ENCODE measurements at places on chromosomes 1 and 21.

DNA sequence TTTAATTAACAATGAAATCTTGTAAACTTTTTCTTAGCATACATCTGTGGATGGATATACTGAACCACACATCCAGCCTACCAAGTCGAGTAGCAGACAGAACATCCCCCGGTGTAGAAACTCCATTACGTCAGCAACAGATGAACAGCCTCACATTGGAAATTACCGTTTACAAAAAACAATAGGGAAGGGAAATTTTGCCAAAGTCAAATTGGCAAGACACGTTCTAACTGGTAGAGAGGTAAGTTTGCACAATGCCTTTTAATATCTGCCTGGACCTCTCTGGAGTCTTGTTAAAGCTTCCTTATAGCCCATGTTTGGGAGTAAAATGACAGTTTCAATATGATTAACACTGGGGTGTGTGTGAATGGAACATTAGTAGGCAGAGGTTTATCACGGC is 51.4 kb downstream of the MARK1 start:
- no peak for DNase-seq

- no peak for DNase-seq
These were observed 34.9 kb downstream of the UBASH3A start for GRCh38 chr21:42438316-42439205.

GRCh38 chr1:53878492-53879105 is 11.0 kb downstream of the YIPF1 start:
- DNase-seq = peak; percentile 7

- DNase-seq = no peak
These were observed 1.2 kb downstream of the FHAD1 start for GRCh38 chr1:15248216-15248615.

DNA sequence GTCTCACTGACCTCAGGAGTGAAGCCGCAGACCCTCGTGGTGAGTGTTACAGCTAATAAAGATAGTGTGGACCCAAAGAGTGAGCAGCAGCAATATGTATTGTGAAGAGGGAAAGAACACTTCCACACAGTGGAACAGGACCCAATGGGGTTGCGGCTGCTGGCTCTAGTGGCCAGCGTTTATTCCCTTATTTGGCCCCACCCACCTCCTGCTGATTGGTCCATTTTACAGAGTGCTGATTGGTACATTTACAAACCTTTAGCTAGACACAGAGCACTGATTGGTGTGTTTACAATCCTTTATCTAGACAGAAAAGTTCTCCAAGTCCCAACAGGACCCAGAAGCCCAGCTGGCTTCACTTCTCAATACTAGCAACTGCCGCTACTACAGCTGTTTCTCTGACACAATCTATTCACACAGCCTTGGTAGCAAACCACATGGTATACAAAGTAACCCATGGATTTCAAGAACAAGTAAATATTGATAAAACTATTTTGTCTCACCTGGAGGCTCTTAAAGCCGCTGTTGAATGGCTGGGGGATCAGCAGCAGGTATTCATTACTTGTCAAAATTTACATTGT is 25.3 kb upstream of the ITLN1 start:
- no peak for DNase-seq

DNA sequence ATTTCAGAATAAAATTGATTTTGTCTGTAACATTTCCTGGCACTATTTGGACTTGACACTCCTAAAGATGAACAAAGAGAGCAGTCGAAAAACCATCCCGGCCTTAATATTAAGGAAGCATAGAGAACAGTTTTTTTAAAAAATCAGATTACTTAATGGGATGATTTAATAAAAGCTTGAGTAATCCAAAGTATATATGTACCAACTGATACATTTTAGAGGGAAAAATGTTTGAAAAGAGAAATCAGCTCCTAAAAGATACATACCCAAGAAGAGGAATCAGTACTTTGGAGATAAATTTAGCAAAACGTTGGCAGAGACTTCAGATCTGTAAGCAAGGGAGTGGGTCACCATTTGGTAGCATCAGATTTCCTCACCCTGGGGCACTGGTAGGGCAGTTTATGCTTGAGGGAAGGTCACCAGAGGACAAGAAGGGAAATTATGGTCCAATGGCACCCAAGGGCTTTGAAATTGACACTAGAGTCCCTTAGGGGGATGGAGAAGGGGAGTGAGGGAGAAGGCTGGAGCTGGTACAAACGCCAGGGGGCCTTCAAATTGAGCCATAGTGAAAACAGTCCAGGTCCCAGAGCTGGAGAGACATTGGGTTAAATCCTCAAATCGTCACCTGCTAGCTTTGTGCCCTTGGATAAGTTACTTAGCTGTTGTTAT is 5.9 kb downstream of the SLAMF7 start:
- no peak for DNase-seq

- DNase-seq = no peak
These were observed 21.7 kb upstream of the SLC19A2 start for GRCh38 chr1:169507413-169507812.

DNA sequence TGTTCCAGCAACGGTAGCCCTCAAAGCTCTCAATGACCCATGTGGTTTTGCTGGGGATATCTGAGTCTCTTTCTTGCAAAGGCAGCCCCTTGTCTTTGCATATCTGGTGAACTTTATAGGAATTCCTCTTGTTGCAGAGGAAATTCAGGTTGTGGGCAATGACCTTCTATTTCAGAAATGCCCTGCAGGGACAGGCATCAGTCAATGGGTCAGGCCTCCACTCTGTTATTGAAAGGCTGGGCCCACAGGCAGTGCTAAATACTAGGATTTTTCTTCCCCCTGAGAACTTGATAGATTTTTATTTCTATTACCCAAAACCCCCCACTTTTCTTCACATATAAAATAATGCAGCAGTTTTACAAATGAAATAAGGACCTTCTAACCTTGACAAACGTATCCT is 131.1 kb downstream of the TNR start:
- no peak for DNase-seq

DNA sequence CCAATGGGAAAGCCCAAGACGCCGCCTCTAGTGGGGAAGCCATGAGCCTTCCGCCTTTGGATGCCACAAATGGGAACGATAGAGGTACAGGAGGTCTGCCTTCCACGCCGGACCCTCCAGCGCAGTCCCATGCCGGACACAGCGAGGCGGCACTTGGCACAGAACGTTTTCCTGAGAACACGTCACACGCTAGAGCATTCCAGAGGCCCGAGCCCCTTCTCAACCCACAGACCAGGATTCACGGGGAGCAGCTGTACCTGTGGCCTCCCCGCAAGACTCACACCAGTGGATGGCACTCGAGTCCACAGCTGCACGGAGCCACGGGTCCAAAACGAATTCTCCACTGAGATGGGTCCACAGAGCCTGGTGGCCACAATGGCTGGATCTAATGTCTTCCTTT is 31.5 kb upstream of the RIPK4 start:
- no peak for DNase-seq

DNA sequence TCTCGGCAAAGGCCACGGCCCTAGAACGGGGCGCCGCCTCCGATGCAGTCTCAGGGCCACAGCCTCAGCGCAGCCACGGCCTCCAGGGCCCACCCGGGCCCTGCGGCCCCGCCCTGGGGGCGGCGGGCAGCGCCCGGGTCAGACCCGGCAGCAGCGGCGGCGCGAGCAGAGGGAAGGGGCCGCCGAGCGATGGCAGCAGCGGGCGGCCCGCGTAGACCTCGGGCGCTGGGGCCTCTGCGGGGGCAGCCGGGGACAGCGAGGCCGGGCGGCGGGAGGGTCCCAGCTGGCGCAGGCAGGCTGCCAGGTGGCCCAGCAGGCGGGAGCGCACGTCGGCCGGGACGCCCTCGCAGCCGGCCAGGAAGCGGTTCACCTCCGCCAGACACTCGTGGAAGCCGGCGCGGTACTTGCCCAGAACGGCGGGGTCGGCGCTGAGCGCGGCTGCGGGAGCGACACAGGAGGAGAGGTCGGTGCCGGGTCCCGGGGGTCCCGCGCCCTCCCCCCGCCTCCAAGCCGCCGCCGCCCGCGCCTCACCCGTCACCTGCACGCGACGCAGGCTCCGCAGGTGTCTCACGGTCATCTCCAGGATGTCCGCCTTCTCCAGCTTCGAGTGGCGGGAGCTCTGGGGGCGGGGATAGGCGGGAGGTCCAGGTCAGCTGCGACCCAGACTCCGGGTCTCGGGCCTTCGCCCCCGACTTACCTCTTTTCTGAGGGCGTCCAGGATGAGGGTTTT is 737 bp downstream of the HES4 start:
- no peak for DNase-seq

DNA sequence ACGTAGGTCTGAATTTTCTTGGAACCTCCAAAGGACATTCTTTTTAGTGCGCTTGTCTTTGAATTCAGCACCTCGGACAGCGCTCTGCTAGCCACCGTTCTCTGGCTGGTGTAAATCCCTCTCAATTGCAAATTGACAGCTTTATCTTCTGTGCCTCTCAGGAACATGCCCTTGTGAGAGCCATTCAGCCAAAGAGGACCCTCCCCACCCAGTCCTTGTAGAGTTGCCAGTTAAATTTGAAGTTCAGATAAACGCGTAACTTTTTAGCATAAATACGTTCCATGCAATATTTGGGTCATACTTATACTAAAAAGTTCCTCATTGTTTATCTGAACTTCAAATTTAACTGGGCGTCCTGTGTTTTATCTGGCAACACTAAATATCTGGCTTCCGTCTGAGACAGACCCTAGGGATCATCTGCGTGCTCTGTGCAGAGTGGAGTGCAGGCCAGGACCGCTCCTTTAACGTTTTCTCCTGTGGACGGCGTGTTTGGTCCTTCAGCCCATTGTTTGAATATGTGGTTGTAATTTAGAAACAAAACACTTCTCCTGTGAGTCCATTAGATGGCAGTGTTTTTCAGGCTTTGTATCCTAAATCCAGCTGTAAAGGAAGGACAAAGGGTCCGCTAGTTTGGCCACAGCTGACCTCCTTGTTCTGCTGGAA is 7.0 kb downstream of the KCNAB2 start:
- peak; percentile 71 for DNase-seq

DNA sequence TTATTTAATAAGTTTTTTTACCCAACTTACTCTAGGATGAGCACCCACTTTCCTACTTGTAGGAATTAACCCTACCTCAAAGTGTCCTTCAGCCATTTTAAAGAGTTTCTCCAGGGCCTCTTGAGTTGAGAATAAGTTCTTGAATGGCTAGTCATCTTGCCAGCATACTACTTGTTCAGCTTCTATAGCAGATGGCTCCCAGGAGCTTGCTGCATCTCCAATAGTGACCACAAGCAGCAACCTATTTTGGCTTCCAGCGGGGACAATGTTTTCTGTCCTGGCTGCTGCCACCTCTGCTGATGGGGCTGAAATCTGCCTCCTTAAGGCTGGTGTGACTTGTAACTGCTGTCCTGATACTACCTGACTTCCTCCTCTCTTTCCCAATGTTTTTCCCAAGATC is 20.8 kb upstream of the PIK3R3 start:
- no peak for DNase-seq

- no peak for DNase-seq
These were observed 883 bp downstream of the SLC66A1 start for GRCh38 chr1:19312782-19313635.

GRCh38 chr1:184664042-184664660 is 90.5 kb downstream of the EDEM3 start:
- peak; percentile 55 for DNase-seq

DNA sequence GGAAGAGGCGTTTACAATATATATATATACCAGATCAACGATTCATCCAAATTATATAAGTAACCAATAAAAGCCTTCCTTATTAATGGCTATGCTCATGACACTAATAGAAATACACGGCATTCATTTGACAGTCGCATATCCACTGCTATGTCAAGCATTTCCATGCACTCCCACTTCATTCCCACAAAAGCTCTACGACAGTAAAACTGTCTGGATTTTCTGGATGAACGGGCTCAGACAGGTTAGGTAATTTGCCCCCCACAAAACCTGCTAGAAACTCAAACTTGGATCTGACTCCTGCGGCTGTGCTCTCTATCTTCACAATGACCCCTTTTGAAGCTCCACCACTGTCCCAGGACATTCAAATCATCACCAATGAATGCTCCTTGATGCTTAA is 11.4 kb downstream of the DNAJC11 start:
- DNase-seq = no peak

- no peak for DNase-seq
These were observed 11.9 kb downstream of the KRTAP10-1 start for GRCh38 chr21:44527983-44528633.

All from activated CD4-positive, alpha-beta T cell treated with anti-CD3 and anti-CD28 coated beads, Interleukin-2, amount 10 ng/mL, durations not matched to agents 7 days and 5 days (primary cell).